CD4-positive, alpha-beta T cell treated with Interleukin-15 for 4 hours (primary cell): ENCODE measurements at places on chromosomes 7 and 10.
A peak's percentile ranks its signal among the peaks of the same experiment; 100 is the strongest.

DNA sequence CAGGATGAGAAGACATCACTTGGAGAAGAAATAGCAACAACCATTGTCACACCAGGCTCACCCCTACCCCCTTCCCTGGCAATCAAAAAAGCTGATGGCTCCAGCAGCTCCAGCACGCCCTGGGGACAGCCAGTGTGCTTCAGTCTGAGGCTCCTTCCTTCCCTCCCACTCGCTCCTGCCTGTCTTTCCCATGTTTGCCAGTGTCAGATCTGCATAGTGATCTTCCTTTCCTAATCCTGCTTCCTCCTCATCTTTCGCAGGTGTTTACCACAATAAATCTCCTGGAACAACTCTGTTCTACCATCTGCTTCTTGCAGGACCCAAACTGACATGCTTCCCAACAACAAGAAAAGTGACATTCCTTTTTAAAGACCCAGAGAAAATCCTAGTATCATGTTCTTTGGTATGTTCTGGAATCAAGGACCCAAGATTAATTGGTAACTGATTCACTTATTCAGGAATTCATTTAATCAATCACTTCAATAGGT is 57.1 kb downstream of the STEAP1B start:
- DNase-seq = no peak

DNA sequence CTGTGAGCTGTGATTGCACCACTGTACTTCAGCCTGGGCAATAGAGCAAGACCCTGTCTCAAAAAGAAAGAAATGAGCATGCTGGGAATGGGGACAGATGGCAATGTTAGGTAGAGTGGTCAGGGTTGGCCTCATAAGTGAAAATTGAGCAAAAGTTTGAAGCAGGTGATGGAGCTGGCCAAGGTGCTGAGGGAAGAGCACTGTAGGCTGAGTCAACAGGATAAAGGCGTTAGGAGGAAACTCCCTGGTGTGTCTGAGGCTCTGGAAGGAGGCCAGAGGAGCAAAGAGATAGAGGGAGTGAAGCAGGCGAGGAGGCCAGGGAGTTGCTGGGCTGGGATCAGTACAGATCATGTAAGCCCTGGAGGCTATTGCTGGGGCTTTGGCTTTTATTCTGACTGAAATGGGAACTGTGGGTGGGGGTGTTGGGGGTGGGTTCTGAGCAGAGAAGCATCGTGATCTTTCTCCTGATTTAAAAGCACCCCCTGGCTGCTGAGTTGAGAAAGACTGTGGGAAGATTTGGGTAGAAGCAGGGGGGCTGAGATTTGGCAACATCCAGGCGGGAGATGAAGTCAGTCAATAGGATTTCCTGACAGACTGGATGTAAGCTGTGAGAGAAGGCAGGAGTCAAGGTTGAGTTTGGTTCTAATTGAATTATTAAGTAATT is 52.5 kb upstream of the VKORC1L1 start:
- no peak for DNase-seq

DNA sequence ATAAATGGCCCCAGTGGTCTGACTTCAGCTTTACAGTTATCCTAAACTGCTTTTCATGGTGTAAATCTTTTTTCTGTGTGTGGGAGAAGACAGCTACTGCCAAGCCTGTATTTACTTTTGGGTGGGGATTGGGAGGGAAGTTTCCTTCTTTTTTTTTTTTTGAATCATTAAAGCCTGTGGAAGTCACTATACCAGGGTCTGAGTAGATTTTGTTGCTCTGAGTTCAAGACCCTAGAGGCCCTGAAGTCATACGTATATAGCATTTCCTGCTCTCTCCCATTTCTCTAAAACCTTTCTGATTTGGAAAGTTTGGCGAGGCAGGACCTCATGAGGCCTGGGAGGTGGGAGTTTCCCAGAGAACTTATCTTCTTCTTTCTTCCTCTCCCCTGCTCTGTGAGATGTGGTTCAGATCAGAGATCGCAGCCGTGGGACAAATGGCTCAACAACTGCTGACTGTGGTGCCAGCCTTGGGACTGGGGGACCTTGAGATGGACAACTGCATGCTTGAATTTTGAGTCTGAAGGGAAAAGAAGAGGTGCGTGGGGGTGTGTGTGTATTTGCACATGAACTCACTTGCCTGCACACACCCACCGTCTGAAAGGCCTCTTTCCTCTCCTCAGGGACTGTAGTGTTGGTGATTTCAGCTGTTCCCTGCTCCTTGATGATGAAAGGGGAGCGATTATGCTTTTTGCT is 18.1 kb downstream of the LRMDA start:
- no peak for DNase-seq

GRCh38 chr7:39073432-39073831 is 95.7 kb downstream of the POU6F2 start:
- no peak for DNase-seq

- DNase-seq = no peak
Measured at GRCh38 chr10:89042562-89042961, 52.0 kb downstream of the FAS start.

GRCh38 chr7:123883154-123883553 is 38.2 kb downstream of the HYAL4 start:
- DNase-seq = no peak

DNA sequence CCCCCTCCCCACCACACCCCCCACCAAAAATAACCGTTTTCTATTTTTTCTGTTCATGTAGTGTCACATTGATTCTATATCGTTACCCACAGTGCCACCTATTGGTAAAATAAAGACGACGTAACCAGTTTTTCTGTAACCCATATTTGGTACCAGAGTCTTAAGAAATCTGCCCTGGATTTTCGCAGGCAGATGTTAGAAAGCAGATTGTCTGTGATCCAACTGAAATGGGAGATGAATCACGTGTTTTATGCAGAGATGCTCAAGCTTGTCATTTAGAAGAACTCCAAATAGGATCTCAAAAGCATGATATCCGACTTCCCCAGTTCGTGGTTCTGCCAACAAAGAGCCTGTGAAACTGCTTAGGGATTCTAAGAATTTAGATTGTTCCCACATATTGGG is 261.1 kb upstream of the CSTF2T start:
- DNase-seq = peak; percentile 18
